Naive thymus-derived CD8-positive, alpha-beta T cell (primary cell): ENCODE measurements at places on chromosomes 16 and 17. TPM values are rescaled to one million over a fixed set of nuclear protein-coding genes. Genes with fewer than 3 reads are reported as not detected.
A peak's percentile ranks its signal among the peaks of the same experiment; 100 is the strongest.

DNA sequence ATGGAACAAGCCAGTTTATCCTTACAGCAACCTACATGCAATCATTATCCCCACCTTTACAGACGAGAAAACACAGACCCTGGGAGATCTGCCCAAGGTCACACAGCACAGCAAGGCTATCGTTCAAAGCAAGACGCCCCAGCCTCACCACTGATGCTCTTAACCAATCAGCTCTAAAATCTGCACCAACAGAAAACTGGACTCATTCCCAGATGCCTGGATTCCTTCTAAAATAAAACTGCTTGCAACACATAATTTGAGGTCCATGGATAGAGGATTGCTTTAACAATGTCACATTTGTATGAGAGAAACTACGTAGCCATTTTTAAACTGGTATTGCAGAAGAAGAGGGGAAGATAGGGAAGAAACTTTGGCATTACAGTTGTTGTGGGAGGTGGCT, 6.8 kb downstream of the COTL1 start:
- no peak for DNase-seq

DNA sequence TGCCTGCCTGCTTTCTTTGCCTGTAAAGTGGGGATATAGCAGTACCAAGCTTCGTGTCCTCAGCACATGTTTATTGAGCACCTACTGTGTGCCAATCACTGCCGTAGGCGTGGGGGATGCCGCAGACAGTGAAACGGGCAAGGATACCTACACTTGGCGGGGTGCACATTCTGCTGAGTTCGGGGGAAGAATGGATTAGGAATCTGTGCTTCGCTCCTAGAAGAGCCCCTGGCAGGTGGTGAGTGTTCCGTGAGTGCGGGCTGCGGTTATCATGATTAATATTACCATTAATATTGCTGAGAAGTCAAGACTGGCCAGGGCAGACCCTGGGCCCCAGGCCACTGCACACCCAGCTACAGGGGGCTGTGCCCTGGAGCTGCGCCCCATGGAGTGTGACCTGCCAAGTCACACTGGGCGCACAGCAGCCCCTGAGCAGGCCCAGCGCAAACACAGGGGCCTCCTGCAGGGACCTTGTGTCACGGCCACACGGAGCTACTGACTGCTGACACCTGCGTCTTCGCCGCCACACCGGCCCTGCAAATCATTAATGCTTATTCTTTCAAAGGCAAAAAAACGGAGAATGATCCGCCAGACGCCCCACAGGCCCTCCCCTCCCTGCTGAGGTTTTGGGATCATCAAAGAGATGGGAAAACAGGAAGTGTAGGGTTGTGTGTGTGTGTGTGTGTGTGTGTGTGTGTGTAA, 213.4 kb upstream of the GSE1 start:
- no peak for DNase-seq

DNA sequence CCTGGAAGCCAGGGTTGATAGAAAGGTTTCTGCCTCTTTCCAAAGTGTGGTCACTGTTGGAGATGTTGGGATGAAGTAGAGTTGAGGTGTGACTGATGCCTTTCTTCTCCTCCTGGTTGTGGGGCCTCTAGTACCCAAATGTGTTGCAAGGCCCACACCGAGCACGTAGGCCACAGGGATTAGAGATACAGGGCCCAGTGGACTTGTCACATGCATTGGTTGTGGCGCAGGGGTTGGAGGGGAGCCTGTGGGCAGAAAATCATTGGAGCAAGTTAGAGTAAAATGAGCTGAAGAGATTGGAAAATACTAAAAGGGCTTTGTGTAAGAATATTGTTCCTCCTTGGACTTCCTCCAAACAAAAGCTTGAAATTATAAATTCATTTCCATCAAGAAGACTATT, 4.6 kb downstream of the KRT33A start:
- DNase-seq, result no peak

DNA sequence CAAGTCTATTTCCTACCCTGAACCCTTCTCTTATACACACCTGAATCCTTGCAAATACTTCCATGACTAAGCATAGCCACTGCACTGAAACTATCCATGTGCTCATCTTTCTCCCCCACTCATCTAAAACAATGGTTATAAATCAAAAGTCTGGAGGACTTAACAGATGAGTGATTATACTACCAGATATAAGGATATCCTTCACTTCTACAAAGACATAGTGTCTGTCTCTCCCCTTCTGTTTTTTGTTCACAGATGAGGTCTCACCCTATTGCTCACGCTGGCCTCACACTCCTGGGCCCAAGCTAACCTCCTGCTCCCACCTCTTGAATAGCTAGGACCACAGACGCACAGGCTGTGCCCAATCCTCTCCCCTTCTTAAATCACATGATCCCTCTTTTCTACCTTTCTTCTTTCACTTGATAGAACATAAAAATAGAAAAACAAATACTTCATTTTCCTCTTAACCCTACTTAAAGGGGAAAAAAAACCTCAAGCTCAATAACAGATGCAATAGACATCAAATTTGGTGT, 19.2 kb downstream of the CEP112 start:
- DNase-seq, result no peak

DNA sequence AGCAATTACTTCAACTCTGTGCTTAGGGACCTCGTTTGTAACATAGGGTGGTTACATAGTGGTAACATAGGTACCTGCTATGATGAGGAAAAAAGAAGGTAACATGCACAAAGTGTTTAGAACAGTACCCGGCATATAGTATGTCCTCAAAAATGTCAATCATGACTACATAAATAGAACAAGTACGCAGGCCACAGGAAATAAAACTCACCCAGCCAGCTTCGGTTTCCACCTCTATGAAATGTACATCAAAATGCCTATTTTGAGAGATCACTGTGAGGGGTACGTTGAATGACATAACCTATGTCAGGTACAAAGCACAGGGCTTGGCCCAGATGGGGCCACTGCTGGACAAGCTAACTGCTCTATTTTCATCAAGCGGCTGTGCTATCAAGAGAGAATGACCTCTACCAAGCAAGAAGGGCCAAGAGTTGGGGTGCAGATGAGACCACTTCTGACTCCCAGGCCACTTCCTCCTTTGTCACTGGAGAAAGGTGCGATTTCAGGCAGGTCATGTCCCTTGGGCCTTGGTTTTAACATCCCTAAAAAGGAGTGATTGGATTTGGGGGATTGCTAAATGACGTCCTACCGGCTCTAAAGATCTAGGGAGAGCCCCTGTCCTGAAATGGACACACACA, 45.4 kb downstream of the WSB1 start:
- DNase-seq, result no peak

DNA sequence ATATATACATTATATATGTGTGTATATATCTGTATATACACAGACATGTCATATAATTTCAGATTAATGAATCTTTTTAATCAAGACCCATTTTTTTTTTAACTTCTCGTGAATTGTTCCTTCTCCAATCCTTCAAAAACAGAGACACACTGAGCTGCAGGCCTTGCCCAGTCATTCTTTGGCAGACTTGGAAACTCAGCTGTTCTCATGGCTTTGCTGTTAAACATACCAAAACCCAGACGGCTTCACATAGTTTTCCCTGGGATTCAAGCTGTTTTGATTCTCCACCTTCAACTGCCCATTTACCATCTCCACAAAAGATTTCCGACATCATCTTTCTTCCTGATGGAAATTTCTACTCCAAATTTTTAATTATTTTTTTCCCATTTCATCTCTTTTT, 148.7 kb downstream of the KCNJ2 start:
- no peak for DNase-seq

- no peak for DNase-seq
Measured at GRCh38 chr17:33261820-33262219, 31.3 kb downstream of the ASIC2 start.

GRCh38 chr17:51873302-51873701, 285.2 kb downstream of the CA10 start:
- no peak for DNase-seq

GRCh38 chr16:62565706-62566105, 529.5 kb upstream of the CDH8 start:
- no peak for DNase-seq

DNA sequence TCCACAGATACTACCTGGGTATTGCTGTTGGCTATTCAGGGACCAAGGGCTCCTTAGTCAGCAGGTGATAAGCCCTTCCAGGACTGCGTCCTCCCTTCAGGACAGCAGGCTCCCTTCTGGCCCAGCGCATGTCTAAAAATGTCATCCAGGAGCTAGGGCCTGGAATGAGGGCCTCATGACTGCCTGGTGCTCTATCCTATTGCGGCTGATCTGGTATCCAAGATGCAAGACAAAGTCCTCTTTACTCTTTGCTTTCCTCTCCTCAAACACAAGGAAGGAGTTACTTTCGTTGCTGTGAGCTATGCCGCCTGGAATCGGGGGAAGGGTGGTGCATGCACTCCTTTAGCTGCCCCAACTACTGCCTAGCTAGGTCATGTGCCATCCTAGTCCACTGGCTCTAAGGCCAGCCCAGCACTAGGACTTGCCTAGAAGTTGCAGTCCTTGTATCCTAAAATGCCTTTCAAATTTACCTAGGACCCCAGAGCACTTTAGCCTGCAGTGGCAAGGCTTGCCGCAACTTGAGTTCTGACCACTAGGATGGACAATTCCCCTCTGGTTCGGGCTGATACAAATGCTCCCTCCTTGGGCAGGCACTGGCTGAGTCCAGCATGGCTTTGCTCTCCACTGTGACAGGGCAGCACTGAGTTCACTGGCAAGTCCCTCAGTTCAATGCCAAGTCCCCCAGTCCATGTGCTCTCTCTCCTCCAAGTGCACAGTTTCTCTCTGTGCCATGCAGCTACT, 10.1 kb upstream of the TMEM219 start:
- DNase-seq, result no peak

GRCh38 chr17:43906951-43907424, 348 bp downstream of the MPP2 start:
- peak; percentile 59 for DNase-seq

DNA sequence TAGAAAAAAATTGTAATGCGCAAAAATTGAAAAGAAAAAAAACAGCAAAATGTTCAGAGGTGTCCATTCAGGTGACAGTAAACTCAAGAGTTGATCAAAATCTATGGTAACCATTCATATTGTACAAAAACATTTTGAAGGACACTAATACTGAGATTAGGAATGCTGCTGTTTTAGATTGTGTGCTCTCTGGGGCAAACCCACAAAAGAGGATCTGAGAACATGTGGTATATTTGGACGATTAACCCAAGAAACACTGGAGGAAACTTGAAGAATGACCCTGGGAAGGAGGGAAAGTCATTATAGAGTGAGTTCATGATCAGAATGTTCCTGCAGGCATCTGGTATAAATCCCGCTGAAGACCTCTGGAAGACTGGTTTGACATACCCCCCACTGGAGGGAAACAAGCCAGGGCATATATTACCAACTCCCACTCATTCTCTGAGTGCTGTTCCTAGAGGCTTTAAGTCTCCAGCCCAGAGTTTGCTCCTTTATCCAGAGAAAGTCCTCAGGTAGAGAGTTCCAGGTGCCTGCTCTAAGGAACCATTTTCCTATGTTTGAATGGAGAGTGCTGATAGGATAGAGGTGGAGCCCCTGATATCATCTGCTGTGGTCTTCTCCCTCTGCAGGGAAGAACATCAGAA, 1.2 kb downstream of the KRTAP4-2 start:
- DNase-seq, result no peak

DNA sequence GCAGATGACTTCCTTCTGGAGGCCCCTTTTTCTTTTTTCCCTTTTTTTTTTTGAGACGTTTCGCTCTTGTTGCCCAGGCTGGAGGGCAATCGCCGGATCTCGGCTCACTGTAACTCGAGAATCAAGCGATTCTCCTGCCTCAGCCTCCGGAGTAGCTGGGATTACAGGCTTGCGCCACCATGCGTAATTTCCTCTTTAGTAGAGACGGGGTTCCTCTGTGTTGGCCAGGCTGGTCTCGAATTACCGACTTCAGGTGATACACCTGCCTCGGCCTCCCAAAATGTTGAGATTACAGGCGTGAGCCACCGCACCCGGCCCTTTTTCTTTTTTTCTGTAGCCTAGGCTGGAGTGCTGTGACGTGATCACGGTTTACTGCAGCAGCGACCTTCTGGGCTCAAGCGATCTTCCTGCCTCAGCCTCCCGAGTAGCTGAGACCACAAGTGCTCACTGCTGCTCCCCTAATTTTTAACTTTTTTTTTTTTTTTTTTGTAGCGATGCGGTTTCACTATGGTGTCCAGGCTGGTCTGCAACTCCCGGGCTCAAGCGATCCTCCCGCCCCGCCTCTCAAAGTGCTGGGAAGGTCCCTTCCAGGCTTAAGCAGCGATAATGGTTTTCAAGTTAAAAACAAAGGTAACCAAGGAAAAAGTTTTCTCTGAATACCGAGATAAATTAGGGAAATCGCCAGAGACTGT, 956 bp upstream of the IST1 start:
- DNase-seq, result peak; percentile 41

DNA sequence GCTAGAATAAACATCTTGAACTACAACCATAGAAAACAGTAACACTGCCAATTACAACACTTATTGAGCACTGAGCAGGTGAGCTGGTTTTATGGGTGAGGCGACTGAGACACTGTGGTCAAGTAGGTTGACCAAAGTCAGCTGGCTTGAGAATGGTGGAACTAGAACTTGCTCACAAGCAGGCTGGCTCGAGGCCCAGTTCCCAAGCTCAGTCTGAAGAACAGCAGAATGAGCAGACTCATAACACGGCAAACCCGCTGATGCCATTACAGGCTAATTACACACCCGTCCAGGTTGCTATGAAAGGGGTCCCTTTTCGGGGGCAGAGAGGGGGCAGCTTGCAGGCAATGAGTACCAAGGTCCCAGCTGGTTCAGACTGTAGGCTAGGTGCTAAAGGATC, 6.5 kb downstream of the ZZEF1 start:
- no peak for DNase-seq

- no peak for DNase-seq
Measured at GRCh38 chr16:20925751-20926150, 25.2 kb downstream of the LYRM1 start.

- DNase-seq, result no peak
Measured at GRCh38 chr16:2969545-2970521, 685 bp downstream of the PAQR4 start.

AMZ2 gene
- total RNA-seq, result 72.7 TPM

PKMYT1 gene
- not detected for total RNA-seq

PRSS53 gene
- 11.1 TPM for total RNA-seq

ZBTB4 gene
- total RNA-seq, result 104 TPM

LPO gene
- not detected for total RNA-seq

HOXB4 gene
- 2.3 TPM for total RNA-seq

ADCY9 gene
- total RNA-seq, result 6.2 TPM

MLX gene
- total RNA-seq, result 58.2 TPM

FOXO3B gene
- total RNA-seq, result 4.8 TPM

CHST4 gene
- total RNA-seq, result not detected

TBC1D3B gene
- total RNA-seq, result 15.3 TPM
